ENCODE measurements at places on chromosomes 16 and 17.

DNA sequence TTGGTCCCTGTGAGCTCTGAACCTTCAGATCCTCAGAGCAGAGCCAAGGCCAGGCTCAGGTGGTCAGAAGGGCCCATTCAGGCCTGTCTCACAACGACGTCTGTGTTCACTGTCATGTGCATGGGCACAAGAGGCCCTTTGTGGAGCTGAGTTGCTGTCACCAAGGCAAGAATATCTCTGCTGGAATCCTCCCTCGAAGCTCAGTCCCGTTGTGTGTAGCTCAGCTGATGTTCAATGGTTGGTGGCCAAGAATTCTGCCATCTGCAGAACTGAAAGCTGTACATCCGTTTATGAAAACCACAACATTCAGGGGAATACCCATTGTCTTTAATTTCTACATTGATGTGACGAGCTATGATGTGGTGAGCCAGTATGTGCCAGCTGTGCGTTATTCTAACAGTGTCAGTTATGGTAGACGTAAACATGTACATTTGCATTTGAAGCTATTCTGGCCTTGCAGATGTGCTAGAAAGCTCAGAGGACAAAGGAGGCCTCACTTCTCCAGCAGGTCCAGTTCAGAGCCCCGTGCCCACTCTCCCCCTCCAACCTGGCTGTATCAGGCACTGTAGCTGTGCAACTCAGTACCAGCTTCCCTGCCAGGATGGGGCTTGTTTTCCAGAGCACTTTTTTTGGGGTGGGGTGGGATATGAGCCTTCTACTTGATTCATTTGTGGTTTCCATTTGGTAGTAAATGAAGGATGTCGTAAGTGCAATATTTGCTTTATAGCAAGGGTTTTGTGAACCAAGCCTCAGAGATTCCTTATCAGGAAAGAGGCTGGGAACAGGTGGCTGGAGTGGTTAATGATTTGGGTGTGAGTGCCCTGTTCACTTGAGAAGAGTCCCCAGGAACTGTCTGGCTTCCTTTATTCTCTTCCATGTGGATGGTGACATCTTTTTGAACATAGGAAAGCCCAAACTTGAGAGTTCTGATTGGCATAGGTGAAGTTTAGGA, 56.1 kb downstream of the B9D1 start:
- DNase-seq, result no peak

- DNase-seq, result no peak
These were observed 127.2 kb downstream of the BCAS3 start for GRCh38 chr17:60804831-60805230.

DNA sequence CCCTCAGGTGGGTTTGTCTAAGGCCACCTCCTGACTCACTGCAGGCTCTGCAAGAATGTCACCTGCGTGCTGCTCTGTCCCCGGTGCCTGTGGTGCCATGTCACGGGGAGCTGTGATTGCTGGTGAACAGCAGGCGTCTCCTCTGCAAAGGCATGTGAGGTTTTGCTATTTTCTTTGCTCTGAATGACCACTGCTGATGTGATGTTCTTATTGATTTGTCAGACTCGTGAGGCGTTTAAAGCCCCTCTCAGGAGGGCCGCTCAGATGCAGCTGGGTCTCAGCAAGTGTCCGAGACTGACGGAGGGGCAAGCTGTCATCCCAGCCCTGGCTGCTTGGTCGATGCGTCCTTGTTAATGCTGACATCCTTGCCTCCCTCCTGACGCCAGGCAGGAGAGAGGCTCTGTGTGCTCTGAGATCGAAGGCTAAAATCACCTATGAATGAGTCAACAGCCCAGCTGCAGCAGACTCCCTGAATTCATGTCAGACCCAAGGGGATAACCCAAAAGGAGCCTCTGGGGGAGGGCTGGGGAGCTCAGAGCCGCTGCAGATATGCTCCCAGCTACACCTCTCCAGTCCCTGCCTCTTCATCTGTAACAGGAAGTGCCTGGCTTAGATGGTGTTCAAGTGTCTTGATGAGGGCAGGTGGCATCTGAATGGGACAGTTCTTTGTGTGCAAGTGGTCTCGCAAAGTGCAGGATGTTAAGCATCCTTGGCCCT, 11.8 kb upstream of the PEMT start:
- no peak for DNase-seq

DNA sequence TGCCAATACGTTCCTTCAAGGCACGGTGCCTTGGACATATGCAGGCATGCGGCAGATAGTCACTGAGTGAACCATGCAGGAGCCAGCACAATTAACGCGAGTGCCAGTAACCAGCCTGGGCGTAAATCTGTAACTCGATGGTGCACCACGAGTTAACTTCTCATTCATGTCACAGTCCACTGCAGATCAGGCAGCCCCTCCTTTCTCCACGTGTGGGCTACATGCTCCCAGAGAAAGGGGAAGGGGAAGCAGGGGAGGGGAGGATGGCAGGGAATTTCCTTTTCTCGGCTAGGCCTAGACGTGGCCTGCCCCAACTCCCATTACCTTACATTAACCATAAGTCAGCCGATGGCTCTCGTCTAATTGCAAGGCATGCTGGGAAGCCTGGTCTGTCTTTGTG, 287.9 kb downstream of the CPPED1 start:
- no peak for DNase-seq

DNA sequence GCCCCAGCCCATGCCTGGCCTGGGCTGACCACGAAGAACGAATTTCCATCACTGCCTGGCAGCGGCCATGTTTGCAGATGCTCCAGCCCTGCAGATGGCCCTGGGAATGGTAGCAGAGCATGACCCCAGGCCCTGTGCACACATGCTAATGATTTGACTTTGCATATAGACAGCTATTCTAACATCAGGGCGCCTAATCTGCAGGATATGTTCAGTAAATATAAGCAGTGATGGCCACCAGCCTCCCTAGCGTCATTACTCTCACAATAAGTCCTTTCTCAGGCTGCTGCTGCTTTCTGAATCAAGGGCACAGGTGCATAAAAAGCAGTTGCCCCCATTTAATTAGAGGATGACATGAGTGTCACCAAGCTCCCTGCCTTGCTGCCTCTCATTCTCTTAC, 24.2 kb downstream of the DNAH9 start:
- no peak for DNase-seq

All from urinary bladder (tissue), 4 donors.